Suppressor macrophage (primary cell): ENCODE measurements at places on chromosomes 7 and 10.

DNA sequence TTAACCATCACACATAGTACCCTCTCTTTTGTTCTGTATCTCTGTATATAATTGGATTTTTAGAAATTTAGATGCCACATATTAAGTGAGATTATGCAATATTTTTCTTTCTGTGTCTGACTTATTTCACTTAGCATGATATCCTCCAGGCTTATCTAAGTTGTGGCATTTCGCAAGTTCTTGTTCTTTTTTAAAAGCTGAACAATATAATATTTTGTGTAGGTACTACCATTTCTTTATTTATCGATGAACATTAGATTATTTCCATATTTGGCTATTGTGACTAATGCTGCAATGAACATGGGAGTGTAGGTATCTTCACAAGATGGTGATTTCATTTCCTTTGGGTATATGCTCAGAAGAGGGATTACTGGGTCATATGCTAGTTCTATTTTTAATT, 295.0 kb downstream of the SUGCT start:
- peak; percentile 17 for DNase-seq

DNA sequence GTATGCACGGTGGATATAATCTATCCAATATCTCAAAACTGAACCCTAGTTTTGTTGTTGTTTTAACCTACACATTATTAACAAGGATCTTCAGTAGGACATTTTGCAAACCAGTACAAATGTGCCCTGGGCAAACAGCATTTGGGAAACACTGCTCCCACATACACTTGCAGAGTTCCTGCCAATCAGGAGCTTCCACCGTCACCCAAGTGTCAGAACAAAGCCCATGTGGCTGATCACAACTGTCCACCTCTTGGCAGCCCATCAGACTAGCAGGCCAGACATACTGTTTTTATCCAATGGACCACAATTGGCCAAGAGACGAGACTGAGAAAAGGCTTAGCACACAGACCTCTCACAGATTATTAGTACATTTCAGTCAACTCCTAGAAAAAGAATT, 200.4 kb downstream of the FAM107B start:
- DNase-seq = no peak

DNA sequence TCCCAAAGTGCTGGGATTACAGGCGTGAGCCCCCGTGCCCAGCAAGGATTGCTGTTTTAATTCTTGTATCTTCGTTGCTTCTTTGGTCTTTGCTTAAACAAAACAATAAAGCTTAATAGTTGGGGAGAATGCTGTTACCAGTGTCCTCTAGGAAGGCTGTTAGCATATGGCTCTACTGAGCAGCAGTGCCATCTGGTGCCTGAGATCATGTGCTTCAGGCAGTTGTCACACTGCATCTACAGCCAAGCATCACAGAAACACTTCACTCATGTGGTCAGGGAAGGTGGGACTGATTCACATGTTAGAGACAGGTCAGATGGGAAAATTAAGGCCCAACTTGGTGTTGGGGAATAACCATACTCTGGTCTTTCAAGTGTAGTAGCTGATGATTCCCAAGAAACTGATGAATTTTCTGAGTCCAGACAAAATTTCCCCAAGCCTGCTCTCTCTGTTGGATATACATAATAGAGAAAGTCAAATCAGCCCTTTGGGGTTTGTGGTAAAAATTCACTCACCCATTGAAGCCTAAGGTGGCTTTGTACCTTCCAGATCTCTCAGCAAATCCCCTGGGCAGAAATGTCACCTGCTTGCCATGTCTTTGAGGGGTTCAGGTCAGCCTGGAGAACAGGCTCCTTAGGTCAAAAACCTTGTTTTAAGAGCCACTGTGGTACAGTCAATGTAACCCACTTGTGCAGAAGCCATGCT, 28.4 kb downstream of the UBE2D4 start:
- peak; percentile 5 for DNase-seq

DNA sequence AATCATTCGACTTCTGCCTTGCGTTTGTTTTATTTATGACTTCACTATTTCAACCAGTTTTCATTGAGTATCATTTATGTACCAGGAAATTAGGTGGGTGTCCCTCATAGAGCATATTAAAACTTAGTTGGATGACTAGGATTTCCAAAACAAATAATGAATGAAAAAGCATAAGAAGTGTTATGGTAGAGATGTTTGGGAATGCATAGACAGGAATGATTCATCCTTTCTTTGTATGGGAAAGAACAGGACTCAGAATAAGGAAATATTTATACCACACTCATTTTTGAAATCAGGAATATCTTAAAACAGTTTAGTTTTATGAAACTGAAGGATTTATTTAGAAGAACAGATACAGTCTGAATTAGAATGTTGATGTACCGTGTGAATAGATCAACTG, 315.7 kb downstream of the EXOC4 start:
- no peak for DNase-seq

GRCh38 chr10:23512355-23513058, 73.6 kb downstream of the OTUD1 start:
- peak; percentile 71 for DNase-seq

GRCh38 chr10:113627836-113628235, 36.0 kb downstream of the NRAP start:
- no peak for DNase-seq

GRCh38 chr10:101561068-101561915, 26.8 kb downstream of the POLL start:
- no peak for DNase-seq

- DNase-seq = no peak
These were observed 9.7 kb upstream of the TTYH3 start for GRCh38 chr7:2621948-2622640.

GRCh38 chr7:30927040-30927439, 15.4 kb downstream of the AQP1 start:
- DNase-seq = no peak

- DNase-seq = no peak
These were observed 191.4 kb downstream of the EBF3 start for GRCh38 chr10:129772468-129773358.

DNA sequence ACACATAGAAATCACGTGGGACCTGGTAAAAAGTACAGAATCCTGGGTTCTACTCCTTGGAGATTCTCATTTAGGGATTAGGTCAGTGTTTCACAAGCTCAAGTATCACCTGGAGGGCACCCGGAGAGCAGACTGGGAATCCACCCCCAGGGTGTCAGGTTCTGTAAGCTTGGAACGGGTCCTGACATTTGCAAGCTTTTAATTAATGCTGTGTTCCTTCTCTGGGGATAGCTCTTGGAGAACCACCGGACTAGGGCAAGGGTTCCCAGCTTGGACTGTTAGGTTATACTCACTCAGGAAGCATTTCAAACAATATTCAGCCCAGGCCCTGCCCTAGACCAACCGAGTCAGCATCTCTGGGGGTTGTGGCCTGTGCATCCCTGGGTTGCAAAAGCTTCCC, 23.0 kb downstream of the TCF7L2 start:
- no peak for DNase-seq

DNA sequence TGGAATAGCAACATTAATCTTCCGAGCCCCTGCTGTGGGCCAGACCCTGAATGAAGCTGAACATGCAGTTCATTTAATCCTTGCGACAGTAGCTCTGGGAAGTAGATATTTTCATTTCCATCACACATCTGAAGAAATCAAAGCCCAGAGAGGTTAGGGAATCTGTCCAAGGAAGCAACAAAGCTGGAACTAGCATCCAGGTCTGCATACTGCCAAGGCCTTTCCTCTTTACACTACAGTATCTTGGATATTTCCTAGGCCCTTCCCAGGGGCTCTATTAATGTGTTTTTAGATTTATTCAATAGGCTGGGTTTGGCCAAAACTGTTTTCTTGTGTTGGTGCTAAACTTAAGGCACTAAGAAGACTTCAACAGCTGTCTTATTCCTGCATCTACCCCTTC, 48.1 kb downstream of the FAM13C start:
- no peak for DNase-seq

DNA sequence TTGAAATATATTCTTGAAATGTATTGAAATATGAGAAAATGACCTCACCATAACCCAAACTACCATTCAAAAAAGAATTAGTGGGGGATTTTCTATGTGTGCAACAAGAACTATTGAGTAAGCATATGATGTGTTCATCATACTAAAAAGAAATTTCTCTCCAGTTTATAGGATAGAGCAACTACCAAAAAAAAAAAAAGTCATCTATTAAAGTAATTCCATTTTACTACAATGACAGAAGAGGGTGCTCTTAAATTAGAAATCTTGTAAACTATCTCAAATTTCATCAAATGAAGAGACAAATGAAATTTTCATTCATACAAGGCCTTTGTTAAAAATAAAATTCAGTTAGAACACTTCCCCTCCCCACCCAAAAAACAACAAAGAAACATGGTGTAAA, 195.4 kb upstream of the PLXDC2 start:
- DNase-seq = no peak

- no peak for DNase-seq
These were observed 275.7 kb downstream of the GPR37 start for GRCh38 chr7:124489925-124490324.

GRCh38 chr10:24952707-24953645, 570 bp upstream of the PRTFDC1 start:
- DNase-seq = peak; percentile 25

- DNase-seq = no peak
These were observed 52.2 kb downstream of the ASB13 start for GRCh38 chr10:5614155-5614721.

DNA sequence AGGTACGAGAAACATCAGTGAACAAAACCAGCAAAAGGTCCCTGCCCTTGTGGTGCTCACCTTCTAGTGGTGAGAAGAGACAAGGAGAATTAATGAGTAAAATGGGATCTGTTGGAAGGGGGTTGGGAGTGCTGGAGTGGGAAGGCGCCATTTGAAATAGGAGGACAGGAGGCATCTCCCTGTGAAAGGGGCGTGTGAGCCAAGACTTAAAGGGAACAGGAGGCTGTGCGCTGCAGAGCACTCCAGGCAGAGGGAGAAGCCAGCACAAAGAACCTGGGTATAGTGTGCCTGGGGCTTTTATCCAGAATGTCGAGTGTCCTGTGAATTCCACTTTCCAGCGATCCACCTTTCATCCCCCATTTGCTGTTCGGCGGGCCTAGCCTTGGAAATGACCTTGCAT, 497.9 kb upstream of the GALNT17 start:
- no peak for DNase-seq

DNA sequence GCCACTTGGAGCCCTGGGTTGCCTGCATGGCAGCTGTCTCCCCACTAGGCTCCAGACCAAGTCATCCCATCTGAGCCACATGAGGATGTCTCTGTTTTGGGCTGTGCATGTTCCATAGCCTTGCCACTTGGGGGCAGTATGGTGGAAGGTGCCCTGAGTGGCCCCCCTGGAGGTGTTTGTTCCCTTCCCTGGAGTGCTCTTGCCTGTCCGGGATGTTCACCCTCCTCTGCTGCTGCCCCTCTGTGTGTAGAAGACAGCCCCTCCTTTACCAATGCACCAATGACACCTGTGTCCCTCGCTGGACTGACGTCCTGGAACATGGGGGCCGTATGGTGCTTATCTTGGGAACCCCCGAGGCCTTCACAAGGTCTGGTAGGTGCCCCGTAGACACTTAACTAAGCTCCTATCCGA, 100.2 kb downstream of the ACTR3B start:
- peak; percentile 23 for DNase-seq

DNA sequence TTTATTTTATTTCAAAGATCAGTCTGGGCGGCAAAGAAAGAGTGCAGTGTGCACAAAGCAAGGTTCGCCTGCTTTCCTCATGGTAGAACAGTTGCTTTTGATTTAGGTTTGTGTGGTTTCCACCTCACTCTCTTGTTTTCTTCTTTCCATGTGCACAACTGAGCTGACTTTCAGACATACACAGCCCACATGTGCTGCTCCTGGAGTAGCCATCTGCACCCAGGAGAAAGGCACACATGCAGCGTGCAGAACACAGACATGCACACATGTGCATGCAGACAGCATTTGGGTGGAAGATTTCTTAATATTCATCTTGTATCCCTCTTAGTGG, 302.1 kb downstream of the FZD1 start:
- DNase-seq = no peak

DNA sequence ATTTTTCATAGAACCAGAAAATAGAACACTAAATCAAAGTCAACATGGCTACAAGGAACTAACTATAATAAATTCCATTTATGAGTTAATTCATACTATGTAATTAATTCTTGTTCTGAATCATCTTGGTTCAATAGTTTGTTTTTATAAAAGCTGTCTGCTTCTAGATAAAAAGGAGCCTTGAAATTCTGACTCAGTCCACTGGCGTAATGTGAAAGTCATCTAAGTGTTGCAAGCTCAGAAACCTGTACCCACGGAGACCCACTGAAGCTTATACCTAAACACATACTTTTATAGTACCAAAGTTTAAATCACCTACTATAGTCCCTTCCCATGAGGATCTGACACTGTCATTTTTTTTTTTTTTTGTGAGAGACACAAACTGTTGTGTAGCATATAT, 489.4 kb downstream of the SEMA3D start:
- no peak for DNase-seq

DNA sequence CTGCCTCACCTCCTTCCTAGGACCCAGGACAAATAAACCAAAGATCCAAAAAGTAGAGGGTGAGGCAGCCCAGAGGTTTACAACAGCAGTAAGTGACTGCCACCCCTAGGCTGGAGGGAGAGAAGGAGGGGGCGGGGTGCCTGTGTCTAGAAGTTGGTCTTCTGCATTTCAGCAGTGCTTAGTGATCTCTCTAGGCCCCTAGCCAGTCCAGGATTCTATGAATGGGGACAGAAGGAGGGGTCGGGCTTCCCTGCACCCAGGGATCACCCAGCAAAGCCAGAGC, 62.8 kb upstream of the KDM7A start:
- DNase-seq = no peak

DNA sequence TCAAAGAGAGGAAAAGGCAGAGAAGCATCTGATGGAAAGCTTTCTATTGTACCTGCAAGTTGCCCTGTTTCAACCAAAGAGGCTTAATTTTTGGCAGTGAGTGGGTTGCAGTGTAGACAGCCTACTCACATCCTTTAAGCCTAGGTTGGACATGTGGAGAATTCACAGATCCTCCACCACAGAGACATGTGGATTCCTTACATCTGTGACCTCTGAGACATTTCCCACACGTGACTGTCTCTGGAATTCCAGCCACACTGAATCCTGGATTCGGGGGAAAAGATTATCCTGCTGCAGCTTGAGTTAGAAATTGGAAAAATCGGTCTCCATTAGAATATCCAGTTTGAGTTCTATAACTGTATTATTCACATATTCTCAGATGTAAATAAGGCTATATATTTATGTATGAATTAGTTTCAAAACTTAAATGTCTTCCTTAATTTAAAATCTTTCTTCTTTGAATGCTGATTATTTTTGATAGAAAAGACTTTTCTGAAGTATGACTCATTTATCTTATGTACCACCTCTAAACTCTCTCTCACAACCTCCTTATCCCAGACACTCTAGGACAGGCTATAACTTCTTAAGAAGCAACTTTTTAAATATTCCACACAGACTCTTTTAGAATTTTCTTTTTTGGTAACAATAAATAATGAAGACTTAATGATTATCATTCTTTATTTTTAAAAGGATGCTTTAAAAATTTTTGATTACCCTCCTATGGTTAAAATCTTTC, 123.3 kb downstream of the TWIST1 start:
- DNase-seq = no peak

DNA sequence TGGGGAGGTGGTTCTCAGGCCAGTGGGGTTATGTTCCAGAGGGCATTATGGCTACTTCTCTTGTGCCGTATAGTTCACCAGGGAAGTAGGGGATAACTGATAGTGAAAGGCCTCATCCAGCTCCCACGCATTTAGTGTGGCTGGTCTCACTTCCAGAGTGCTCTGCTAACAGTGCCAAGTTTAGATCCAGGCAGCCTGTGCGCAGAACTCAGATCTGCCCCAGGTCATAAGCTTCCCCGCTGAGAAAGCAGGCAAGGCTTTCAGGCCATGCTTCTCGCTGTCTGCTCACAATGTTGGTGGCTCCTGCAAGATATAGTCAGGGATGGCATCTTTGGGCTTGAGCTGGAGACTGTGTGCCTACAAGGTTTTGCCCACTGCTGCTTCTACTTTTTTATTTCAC, 11.3 kb downstream of the AGK start:
- DNase-seq = no peak
